ENCODE measurements at places on chromosomes 12 and 14.
A peak's percentile ranks its signal among the peaks of the same experiment; 100 is the strongest.

GRCh38 chr12:1130164-1130563 is 139.1 kb downstream of the ERC1 start:
- peak; percentile 39 for DNase-seq

DNA sequence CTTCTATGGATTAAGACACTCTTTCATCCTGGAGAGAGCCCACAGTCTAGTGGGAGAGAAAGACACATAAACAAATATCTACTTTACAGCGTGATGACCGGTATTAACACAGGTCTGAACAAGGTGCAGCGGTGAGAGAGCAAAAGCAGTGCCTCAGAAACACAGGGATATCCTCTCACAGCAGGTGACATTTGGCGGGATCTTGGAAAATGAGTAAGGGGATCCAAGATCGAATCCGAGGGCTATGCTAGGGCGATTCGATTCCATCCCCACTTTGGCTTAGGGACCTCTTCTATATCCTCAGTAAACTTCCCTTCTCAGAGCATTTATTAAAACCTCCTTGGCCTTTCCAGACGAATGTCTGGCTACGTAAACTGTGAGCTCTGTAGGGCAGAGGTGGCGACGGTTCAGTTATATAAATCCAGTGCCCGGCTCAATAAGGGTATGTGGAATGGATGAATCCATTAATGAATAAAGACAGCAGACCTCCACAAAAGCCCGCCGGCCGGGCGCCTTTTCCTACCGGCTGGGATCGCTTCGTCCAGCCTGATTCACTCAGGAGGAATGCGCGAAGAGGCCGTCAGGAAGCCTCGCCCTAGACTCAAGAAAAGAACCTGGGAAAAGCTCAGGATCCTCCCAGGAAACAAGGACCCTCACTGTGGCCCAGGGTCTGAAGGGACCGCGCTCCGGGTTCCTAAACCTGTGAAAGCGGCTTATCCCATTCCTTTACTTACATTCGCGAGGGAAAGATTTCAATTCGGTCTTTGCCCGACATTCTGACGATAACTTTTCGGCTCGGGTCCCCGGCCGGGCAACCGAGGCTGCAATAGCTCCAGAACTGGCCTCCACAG is 455 bp downstream of the ATP6V1D start:
- DNase-seq = peak; percentile 61

GRCh38 chr12:84763107-84763506 is 149.5 kb downstream of the SLC6A15 start:
- DNase-seq = no peak

GRCh38 chr12:66199831-66200509 is 11.0 kb downstream of the IRAK3 start:
- peak; percentile 53 for DNase-seq

GRCh38 chr12:20369305-20370013 is 1.1 kb downstream of the PDE3A start:
- DNase-seq = no peak

GRCh38 chr14:76929927-76930326 is 98.6 kb downstream of the IRF2BPL start:
- peak; percentile 55 for DNase-seq

DNA sequence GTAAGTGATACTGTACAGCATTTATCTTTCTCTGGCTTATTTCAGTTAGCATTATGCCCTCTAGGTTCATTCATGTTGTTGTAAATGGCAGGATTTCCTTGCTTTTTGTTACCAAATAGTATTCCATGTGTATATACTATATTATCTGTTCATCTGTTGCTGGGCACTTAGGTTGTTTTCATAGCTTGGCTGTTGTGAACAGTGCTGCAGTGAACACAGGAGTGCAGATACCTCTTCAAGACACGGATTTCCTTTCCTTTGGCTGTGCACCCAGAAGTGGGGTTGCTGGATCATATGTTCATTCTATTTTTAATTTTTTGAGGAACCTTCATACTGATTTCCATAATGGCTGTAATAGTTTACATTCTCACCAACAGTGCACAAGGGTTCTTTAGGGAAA is 21.5 kb downstream of the EP400 start:
- no peak for DNase-seq

DNA sequence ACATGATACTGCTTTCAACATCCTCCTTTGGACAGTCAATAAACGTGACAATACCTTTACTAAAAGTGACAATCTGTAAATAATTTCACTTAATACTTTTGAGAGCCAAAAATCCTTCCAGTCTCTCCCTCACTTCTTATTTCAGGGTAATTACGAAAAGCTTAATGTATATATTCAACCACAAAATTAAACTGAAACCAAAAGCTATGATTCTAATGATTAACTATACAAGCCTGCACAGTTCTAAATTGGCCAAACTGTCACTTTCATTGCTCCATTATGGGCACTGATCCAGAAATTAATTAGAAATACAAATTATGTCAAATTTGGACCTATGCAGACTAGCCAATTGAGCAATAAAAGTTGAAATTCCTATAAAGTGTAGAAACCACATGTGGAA is 696.5 kb upstream of the MIS18BP1 start:
- DNase-seq = no peak

DNA sequence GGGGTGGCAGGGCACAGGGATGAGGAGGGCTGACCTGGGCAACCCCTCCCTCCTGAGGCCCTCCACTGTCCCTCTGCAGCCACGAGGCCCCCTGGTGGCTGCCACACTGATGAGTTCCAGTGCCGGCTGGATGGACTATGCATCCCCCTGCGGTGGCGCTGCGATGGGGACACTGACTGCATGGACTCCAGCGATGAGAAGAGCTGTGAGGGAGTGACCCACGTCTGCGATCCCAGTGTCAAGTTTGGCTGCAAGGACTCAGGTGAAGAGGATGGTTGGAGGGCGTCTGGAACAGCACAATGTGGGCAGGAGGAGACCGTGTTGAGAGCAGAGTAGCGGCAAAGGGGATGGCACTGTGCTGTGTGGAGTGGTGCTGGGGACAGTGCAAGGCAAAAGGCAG is 25.7 kb upstream of the LRP1-AS start:
- no peak for DNase-seq

DNA sequence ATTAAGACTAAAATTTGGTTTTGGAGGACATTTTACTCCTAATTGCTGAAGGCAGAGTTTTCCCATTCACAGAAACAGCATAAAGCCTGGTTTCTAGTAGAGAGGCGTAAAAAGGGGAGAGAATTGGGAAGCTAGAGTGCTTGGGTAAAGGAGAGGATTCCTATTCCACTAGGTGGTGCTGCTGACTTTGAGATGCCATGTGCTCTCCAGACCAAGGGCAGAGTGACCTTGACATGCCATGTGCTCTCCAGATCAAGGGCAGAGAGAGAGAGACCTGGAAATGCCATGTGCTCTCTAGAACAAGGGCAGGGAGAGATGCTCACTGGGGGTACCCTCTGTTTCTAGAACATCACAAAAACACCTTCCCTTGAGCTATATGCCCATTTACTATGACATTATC is 176.2 kb upstream of the PDZRN4 start:
- DNase-seq = no peak

- peak; percentile 50 for DNase-seq
Observed at GRCh38 chr12:46494424-46494823, 121.9 kb upstream of the SLC38A2 start.

GRCh38 chr12:27015730-27016076 is 1.5 kb upstream of the TM7SF3 start:
- DNase-seq = peak; percentile 58

GRCh38 chr12:45634273-45634917 is 95.1 kb upstream of the ARID2 start:
- DNase-seq = no peak

GRCh38 chr14:85296456-85297210 is 233.3 kb upstream of the FLRT2 start:
- DNase-seq = peak; percentile 70

DNA sequence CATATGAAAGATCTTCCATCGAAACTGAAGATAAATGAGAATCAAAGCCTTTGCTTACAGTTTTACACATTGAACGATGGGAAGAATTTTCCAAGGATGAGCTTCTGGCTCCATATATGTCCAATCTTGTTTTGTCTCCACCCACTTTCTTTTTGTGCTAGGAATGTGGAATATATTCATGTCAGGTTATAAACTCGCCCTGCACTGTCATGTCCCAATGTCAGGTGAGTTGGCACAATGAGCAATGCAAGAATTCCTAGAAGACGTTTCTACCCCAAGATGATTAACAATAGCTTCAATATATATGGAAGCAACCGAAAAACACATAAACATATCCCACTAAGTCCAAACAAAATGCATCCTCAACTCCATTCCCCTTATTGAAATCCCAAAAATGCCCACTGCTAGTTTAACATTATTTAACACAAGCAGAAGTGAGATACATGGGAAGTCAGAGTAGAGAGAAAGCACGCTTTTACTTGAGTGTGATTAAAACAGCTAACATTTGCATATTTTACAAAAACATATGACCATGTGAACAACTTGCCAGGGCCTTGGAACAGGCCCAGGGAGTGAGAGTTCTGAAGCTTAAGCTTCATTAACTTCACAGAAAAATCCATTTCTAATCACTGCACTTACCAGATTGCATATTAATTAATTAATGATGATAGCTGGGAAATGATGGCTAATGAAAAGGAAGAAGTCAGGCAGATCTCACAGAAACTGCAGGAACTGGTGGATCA is 233.9 kb downstream of the GXYLT1 start:
- DNase-seq = peak; percentile 5

GRCh38 chr12:125878483-125878882 is 813.2 kb downstream of the AACS start:
- no peak for DNase-seq

DNA sequence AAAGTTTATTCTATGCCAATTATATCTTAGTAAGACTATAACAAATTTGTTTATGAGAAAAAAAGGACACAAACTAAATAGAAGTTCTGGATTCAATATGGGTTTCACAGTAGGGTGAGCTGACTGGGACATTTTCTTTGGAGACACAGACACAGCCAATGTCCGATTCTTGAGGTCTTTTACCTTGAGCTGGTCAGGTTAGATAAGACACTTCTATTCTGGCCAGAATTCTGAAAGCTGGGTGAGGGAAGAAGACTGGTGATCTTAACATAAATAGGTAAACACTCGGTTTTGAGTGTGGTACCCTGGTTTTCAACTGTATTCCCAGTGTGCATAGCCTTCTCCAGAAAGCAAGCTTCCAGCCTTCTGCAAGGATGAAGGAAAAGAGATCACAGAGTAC is 10.0 kb downstream of the ATP2B1 start:
- DNase-seq = no peak

DNA sequence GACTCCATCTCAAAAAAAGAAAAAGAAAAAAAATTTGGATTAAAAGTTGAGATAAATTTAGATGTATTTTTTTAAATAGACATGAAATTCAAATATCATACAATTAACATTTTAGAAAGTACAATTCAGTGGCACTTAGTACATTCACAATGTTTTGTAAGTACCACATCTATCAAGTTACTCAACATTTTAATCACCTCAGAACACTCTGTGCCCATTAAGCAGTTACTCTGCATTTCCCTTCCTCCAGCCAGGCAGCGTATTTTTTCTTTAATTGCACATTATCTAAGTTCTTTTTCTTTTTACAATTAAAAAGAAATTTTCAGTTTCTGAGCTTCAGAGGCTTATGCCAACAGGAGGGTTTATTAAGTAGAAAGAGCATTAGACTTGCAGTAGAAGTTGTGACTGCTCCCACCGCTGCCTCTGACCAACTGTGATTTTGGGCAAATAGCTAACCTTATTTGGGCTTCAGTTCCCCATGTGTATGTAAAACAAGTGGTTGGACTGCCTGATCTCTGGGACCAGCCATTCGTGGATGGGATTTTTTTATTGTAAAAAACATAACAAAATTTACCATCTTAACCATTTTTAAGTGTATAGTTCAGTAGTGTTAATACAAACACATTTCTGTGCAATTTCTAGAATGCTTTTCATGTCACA is 65.7 kb downstream of the WNK1 start:
- DNase-seq = no peak

GRCh38 chr14:31895206-31895605 is 181.9 kb upstream of the ARHGAP5 start:
- peak; percentile 87 for DNase-seq

DNA sequence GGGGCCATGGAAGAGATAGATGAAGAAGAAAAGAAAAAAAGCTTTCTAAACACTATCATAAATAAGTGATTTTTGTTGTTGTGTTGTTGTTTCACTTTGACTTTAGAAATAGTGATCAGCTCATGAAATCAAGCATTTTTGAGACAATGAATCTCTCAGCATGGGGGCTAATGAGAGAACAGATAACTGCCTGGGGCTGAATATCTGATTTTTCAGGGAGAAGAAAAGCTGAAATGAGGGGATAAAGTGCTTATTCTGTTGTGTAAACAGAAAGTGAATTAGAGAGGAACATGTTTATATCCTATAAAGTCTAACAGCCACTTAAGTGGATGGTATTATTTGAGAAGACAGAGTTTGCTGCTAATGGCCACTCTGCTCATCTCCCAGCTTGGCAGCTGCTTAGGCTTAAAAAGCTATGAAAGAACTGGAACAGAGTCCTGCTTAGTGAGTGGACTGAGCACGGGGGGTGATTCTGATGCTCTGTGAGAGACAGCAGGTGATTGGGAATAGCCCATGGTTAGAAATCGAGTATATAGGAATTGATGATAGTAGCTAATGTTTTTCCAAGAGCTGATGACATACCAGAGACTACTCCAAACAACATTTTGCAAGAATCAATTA is 646.1 kb upstream of the TMEM132C start:
- no peak for DNase-seq

Measured in bronchial epithelial cell (primary cell).